ENCODE measurements at places on chromosomes 7 and 10.

DNA sequence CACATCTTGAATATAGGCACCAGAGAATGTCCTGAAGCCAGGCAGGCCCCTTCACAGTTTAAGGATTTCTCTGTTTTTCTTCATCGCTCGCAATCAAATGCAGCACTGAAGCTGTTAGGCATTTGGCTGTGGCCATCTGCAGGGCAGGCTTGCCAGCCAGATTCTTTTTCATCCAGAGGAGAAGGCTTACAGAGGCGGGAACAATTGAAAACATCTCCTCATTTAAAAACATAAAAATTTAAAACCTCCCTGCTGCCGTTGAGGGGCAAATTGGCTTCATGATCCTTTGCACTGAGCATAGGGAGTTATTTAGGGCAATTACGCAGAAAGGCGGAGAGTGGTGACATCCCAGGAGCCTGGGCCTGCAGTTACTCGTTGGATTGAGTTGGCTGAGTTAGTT, 500.0 kb downstream of the TYW1 start:
- DNase-seq, result no peak
- no peaks in the 10 kb centered on the region for H3K27me3 ChIP-seq
- no peaks in the 10 kb centered on the region for H3K36me3 ChIP-seq
- H3K4me1 ChIP-seq, result no peaks in the 10 kb centered on the region

DNA sequence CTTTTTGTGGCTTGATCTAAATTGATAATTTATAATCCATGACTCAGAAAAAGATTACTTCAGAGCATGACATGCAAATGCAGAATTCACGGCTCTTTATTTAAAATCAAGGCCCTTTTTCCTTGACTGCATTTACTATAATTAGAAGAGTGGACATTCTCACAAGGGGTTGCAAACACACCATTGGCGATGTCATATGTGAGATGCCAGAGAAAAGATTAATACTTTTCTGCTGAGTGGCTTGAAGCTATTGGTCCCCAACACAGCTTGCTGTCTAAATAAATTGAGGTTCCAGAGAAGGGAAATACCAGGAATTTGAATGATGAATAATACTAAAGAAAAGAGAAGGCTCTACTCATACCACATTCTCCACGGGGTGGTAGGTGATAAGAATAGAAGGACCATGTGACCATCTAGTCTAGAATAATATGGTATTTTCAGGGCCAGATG, 78.7 kb upstream of the ARID5B start:
- no peak overlapping the region for H3K27ac ChIP-seq
- no peaks in the 10 kb centered on the region for H3K4me1 ChIP-seq
- no peak for DNase-seq
- H3K4me3 ChIP-seq, result no peak overlapping the region
- H3K27me3 ChIP-seq, result no peaks in the 10 kb centered on the region
- H3K36me3 ChIP-seq, result no peaks in the 10 kb centered on the region

DNA sequence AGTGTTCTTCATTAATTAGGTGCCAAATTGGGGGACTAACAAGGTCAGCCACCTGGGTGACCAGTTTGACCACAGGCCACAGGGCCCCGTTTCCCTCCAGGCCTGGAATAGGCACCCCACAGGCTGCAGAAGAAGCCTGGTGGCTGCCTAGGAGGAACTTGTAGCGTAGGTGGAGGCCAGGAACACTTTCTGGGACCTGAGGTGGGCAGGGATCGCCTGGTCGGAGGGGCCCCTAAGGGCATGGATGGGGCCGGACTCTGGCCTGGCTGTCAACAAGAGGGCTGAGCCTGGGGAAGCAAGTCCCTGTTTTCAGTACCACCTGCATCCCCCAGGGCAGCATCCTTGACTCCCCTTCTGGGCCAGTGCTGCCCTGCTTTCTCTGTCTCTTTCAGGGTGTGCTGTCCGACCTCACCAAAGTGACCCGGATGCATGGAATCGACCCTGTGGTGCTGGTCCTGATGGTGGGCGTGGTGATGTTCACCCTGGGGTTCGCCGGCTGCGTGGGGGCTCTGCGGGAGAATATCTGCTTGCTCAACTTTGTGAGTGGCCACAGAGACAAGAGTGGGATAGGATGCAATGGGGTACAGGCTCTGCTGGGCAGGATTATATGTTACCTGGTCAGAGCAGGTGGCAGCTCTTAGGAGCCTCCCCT, 30.7 kb upstream of the SH2D4B start:
- peaks cover 9% of the 10 kb centered on the region for H3K4me1 ChIP-seq
- no peak for DNase-seq
- no peaks in the 10 kb centered on the region for H3K27me3 ChIP-seq
- peaks cover 46% of the 10 kb centered on the region for H3K36me3 ChIP-seq

DNA sequence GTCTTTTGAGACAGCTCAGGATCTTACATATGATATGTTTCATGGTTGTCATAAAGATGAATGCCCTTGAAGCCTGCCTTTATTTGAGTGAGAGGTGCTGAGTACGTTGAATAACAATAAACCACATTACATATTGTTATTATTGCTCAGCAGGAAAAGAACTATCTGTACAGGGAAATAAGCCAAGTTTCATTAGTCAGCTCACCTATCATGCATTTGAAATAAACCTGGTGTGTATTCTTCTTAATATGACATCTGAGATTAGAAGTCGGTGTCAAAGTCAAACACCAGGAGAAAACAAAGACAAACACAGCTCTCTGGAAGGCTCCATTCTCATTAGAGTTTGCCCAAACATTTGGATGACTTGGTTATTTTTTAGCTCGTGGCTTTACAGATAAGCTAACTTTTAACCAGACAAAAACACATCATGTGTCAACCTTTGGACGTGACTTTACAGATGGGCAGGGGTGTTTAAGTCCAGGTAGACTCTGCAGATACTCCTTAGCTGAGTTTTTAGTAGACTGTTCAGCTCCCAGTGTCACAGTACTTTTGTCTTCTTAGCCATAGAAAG, 71.2 kb upstream of the AOAH start:
- no peaks in the 10 kb centered on the region for H3K36me3 ChIP-seq
- no peaks in the 10 kb centered on the region for H3K27me3 ChIP-seq
- no peak overlapping the region for H3K4me3 ChIP-seq
- DNase-seq, result no peak

GRCh38 chr7:31345421-31345820, 4.9 kb upstream of the NEUROD6 start:
- no peak for DNase-seq
- H3K4me1 ChIP-seq, result no peaks in the 10 kb centered on the region
- H3K4me3 ChIP-seq, result no peak overlapping the region
- no peaks in the 10 kb centered on the region for H3K27me3 ChIP-seq
- H3K36me3 ChIP-seq, result no peaks in the 10 kb centered on the region

Measured in Peyer's patch (tissue), 4 donors.